ENCODE measurements at places on chromosomes 5 and 9. TPM values are rescaled to one million over a fixed set of nuclear protein-coding genes. Genes with fewer than 3 reads are reported as not detected.

IL4 gene
- 20.5 TPM for total RNA-seq

GABRP gene
- total RNA-seq: not detected

TAF1L gene
- not detected for total RNA-seq

PCDHGB3 gene
- 0.40 TPM for total RNA-seq

GRCh38 chr9:19231126-19231903 lies 822 bp downstream of the DENND4C start:
- H3K4me1 ChIP-seq: peaks cover 8% of the 10 kb centered on the region
- H3K27ac ChIP-seq: no peak overlapping the region
- no peak overlapping the region for H3K4me3 ChIP-seq
- H3K27me3 ChIP-seq: peaks cover 3% of the 10 kb centered on the region

GRCh38 chr5:4145511-4145910 lies 549.9 kb downstream of the IRX1 start:
- DNase-seq: no peak
- H3K4me3 ChIP-seq: no peak overlapping the region
- no peaks in the 10 kb centered on the region for H3K36me3 ChIP-seq

DNA sequence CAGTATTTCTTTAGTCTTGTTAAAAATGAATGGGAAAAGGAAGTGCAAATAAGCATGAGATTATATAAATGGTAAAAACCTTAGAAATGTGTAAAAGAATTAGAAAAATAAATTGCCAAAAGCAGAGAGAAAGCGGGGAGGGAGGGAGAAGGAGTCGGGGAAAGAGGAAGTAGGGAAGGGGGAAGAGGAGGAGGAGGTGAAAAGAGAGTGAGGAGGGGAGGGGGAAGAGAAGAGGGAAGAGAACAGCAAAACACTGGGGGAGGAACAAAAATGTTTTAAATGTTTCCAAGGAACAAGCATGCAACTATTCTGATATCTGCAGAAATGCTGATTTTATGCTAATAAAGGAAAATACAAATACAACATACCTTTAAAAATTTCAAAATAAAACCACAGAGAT lies 317.5 kb downstream of the PIK3R1 start:
- H3K4me1 ChIP-seq: no peaks in the 10 kb centered on the region
- no peaks in the 10 kb centered on the region for H3K36me3 ChIP-seq
- no peak for DNase-seq
- H3K4me3 ChIP-seq: no peak overlapping the region
- H3K27me3 ChIP-seq: peaks cover 13% of the 10 kb centered on the region
- H3K27ac ChIP-seq: no peak overlapping the region

GRCh38 chr5:142197098-142197497 lies 88.5 kb downstream of the NDFIP1 start:
- no peaks in the 10 kb centered on the region for H3K36me3 ChIP-seq
- no peak overlapping the region for H3K27ac ChIP-seq
- H3K27me3 ChIP-seq: peaks cover 7% of the 10 kb centered on the region
- DNase-seq: no peak
- no peaks in the 10 kb centered on the region for H3K4me1 ChIP-seq
- H3K4me3 ChIP-seq: no peak overlapping the region

GRCh38 chr5:14908172-14908571 lies 36.6 kb upstream of the ANKH start:
- H3K4me3 ChIP-seq: no peak overlapping the region
- H3K27me3 ChIP-seq: peaks cover 10% of the 10 kb centered on the region
- H3K27ac ChIP-seq: no peak overlapping the region

GRCh38 chr5:178462076-178462475 lies 128.1 kb downstream of the COL23A1 start:
- H3K27me3 ChIP-seq: peaks cover 2% of the 10 kb centered on the region
- DNase-seq: no peak
- H3K4me1 ChIP-seq: no peaks in the 10 kb centered on the region
- no peaks in the 10 kb centered on the region for H3K36me3 ChIP-seq
- H3K27ac ChIP-seq: no peak overlapping the region

DNA sequence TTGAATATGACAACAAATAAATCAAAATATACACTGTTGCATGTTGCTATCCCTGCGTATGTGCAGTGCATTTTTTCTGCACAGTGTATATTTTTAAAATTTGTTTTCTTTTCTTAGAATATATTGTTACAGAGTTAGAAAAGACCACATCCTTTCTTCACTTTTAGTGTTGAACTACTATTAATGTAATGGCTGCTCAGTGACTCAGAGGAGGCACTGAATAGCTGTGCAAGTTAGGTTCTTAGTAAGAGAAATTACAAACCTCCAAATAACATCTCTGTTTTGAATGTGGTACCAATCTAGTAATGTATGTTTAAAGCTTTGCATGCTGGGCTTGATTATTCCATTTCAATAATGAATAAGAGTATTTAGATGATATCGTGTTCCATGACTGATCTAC lies 208.9 kb upstream of the PRR16 start:
- H3K4me3 ChIP-seq: no peak overlapping the region
- H3K4me1 ChIP-seq: no peaks in the 10 kb centered on the region
- H3K27me3 ChIP-seq: no peaks in the 10 kb centered on the region
- no peaks in the 10 kb centered on the region for H3K36me3 ChIP-seq
- H3K27ac ChIP-seq: no peak overlapping the region

DNA sequence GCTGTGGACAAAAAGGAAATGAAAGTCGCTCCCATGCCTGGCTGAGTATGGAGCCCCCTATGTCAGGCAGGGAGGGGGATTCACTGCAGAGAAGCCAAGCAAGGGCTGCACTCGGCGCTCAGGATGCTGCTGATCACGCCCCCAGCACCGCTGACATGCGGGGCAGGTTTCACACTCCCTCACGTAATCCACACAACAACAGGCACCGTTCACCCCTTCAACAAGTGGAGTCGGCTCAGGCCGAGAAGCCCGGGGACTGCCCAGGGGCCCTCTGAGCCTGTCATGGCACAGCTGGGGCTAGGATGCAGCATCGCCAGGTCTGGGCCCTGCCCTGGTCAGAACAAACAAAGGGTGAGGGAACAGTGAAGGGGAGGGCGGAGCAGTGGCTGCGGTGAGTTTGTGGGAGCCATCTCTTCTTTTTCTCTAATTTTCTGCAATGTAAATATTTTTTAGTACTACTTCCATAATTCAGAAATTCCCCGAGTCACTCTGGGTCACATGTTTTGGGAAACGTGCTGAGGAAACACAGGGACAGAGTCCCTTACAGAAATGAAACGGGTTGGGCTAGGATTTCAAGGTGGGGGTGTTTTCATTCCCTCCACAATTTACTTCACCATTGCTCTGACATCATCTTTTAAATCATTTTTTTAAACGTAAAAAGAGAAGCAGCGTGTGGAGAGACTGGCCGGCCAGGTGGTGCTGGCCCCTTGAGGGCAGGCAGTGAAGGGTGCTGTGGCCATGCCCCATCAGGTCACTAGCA lies 49.8 kb downstream of the PRRT1B start:
- no peak for DNase-seq
- no peak overlapping the region for H3K4me3 ChIP-seq
- peaks cover 20% of the 10 kb centered on the region for H3K4me1 ChIP-seq
- H3K27ac ChIP-seq: no peak overlapping the region
- H3K36me3 ChIP-seq: peaks cover 54% of the 10 kb centered on the region

DNA sequence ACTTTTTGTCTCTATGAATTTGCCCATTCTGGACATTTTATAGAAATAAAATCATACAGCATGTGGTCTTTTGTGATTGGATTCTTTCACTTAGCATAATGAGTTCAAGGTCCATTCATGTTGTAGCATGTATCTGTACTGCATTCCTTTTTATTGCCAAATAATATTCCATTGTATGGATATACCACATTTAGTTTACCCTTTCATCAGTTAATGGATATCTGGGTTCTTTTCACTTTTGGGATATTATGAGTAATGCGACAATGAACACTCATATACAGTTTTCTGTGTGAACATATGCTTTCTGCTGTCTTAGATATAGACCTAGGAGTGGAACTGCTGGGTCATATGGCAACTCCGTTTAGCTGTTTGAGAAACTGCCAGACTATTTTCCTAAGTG lies 41.3 kb upstream of the MAST4 start:
- DNase-seq: peak; percentile 22
- H3K27me3 ChIP-seq: no peaks in the 10 kb centered on the region
- no peak overlapping the region for H3K4me3 ChIP-seq

DNA sequence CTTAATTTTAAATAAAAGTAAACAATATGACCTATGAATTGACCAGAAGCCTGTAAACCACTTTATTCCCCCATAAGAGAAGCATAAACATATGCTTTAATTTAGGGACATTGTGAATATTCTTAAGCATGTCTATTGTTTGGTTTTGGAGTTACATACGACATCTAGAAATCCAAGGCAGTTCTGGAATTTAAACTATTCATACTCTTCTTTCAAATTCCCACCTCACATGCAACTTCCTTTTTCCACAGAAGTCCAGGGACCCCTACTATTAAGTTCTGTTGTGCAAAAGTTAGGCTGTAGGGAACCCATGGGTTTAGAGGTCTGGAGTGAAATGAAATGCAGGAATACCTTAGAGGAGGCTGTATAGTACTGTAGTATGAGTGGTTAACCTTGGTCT lies 2.1 kb downstream of the RIC1 start:
- peaks cover 51% of the 10 kb centered on the region for H3K4me1 ChIP-seq
- no peaks in the 10 kb centered on the region for H3K27me3 ChIP-seq
- no peak overlapping the region for H3K27ac ChIP-seq
- H3K4me3 ChIP-seq: no peak overlapping the region
- H3K36me3 ChIP-seq: peaks cover 26% of the 10 kb centered on the region
- DNase-seq: no peak

DNA sequence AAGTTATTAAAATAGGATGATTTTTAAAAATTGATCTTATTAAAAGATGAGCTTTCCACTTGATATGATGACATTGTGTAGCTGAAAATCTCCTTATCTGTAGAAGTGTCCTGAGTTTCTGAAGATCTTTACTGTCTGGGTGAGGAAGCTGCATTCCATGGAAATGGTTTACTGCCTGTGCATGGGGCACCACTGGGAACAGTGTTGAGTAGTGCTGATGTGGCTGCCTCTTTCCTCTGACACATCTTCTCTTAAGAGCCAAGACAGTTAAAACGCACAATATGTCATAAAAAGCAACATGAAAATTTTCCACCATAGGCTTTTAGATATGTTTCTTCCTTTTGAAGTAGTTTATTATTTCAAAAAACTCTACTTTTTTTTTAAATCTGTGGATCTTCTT lies 24.6 kb downstream of the SECISBP2 start:
- H3K36me3 ChIP-seq: peaks cover 87% of the 10 kb centered on the region
- DNase-seq: no peak
- no peak overlapping the region for H3K4me3 ChIP-seq

GRCh38 chr9:127991017-127991756 lies 10.4 kb upstream of the EEIG1 start:
- no peaks in the 10 kb centered on the region for H3K36me3 ChIP-seq
- H3K27me3 ChIP-seq: no peaks in the 10 kb centered on the region
- DNase-seq: no peak
- peaks cover 11% of the 10 kb centered on the region for H3K4me1 ChIP-seq
- H3K27ac ChIP-seq: peak overlapping the region; percentile 41

GRCh38 chr5:149036168-149036567 lies 26.7 kb downstream of the SH3TC2 start:
- no peaks in the 10 kb centered on the region for H3K36me3 ChIP-seq
- peaks cover 3% of the 10 kb centered on the region for H3K27me3 ChIP-seq
- no peak for DNase-seq
- peaks cover 26% of the 10 kb centered on the region for H3K4me1 ChIP-seq
- no peak overlapping the region for H3K27ac ChIP-seq

DNA sequence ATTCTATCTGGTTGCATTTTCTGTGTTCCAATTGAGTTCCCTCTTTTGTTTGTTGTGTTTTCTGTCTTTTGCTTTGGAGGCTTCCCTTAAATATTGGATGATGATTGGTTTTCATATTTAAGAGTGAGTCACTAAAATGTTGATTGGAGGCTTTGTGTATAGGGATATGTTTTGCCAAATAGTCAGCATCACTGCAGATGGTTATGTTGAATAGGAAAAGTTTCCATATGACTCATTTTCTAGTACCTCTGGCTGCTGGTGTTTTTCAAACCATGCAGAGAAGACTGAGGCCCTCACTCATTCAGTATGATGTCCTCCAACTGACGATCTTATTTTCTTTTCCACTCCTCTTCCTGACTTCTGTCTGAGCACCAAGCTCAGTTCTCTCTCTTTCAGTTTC lies 1290.0 kb downstream of the EFNA5 start:
- H3K4me3 ChIP-seq: no peak overlapping the region
- H3K4me1 ChIP-seq: no peaks in the 10 kb centered on the region
- H3K27ac ChIP-seq: no peak overlapping the region
- no peak for DNase-seq

DNA sequence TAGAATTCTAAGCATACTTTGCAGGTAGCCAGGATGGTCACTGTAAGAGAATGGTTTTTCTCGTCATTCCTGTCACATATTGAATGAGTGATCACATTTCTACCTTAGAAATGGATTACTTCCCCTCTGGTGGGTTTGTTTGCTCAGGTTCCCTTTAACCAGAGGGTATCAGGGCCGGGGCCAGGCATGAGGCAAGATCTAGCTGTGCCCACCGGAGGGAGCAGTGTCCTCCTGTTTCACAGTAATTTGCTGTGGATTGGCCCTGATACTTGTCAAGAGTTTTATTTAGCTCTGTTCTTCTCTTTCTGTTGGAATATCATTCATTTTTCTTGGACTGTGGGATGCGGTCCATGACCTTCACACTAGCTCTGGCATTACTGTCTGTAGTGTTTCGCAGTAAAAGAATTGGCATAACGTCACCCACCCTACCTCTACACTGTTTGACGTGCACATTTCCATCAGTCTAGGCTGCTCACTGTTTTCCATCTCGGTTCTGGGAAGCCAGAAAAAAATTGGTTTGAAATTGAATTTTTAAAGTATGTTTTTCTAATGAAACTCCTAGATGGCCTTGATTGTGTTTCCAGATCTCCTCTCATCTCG lies 42.4 kb upstream of the ZBED3 start:
- no peaks in the 10 kb centered on the region for H3K36me3 ChIP-seq
- peaks cover 23% of the 10 kb centered on the region for H3K27me3 ChIP-seq

DNA sequence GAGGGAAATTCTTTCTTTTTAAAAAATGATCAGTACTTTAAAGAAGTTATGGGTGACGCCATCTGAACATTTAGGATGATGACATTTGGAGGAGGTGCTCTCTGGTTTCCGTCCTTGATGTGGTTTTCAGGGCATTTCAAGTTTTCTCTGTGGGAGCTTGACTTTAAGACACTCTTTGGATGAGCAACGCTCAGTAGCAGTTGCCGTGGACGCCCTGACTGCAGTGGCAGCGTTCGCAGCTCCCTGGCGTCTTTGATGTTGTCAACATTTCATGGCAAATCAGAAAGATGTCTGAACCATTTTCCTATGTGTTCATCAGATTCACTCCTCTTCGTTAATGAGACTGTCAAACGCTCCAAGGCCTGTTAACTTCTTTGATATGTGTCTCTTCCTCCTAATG lies 86.1 kb downstream of the ZNF354C start:
- H3K36me3 ChIP-seq: no peaks in the 10 kb centered on the region
- no peak overlapping the region for H3K4me3 ChIP-seq
